ENCODE measurements at places on chromosomes 4 and X.

DNA sequence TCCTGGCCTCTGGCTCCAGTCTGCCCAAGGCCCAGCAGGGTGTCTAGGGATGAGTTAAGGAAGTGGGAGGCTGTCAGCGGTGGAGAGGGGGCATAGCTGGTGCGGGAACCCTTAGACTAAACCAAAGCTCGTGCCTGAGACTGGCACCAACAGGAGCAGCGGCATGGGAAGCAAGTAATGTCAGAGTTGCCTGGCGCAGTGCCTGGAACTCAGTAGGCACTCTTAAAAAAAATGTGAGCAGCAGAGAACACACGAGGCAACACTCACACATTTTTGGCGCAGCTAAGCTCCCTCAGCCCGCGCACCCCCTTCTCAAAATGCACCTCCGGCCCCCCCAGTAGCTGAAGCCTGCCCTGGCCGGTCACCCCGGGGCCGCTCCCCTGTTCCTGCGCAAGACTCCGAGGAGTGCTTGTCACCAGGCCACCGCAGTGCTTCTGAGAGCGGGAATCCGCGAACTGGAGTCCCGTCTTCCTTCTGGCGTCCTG is 583 bp downstream of the GABRE start:
- DNase-seq: no peak

DNA sequence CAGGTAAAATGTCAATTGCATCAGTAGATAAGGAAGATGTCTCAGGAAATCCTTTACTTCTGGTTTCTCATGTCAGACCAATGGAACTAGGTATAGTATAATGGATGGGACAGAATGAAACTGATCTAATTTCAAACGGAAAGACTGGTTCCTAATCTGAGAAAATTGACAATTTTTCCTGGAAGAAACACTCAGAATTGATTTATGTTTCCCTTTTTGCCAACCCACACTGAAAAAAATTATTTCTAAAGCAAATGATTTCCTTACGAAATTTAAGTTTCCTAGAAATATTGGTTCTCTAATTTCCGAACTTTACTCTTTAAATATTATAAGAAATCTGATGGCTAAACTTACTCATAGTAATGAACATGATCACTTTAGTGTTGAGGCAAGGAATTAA is 19.1 kb downstream of the PPAT start:
- DNase-seq: no peak

- no peak for DNase-seq
Observed at GRCh38 chr4:101655005-101655404, 135.5 kb upstream of the BANK1 start.

- DNase-seq: no peak
Observed at GRCh38 chr4:81792521-81792920, 320.8 kb upstream of the RASGEF1B start.
